ENCODE measurements at places on chromosomes 4 and X.

- DNase-seq, result peak; percentile 87
Measured at GRCh38 chr4:112213856-112214255, 17.7 kb upstream of the AP1AR start.

GRCh38 chr4:183249854-183250253, 70.2 kb downstream of the CLDN22 start:
- peak; percentile 48 for DNase-seq

DNA sequence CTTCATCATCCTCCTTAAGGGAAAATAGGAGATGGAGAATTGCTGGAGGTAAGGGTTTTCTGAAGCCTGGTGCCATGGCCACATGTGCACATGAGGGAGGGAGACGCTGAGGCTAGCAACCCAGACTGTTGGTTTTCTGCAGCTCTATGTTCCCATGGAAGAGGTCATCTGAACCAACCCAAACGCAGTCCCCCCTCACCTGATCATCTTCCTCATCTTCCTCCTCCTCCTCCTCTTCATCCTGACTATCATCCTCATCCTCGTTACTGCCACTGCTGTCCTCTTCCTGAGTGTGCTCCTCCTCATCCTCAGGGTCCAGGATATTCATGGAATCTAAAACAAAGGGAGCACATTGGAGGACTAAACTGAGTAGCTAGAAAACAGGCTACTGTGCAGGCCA, 124.6 kb downstream of the HUWE1 start:
- DNase-seq, result no peak

- DNase-seq, result no peak
Measured at GRCh38 chr4:120431180-120431579, 364.5 kb upstream of the MAD2L1 start.

- DNase-seq, result peak; percentile 70
Measured at GRCh38 chr4:121358473-121358872, 22.3 kb downstream of the QRFPR start.

DNA sequence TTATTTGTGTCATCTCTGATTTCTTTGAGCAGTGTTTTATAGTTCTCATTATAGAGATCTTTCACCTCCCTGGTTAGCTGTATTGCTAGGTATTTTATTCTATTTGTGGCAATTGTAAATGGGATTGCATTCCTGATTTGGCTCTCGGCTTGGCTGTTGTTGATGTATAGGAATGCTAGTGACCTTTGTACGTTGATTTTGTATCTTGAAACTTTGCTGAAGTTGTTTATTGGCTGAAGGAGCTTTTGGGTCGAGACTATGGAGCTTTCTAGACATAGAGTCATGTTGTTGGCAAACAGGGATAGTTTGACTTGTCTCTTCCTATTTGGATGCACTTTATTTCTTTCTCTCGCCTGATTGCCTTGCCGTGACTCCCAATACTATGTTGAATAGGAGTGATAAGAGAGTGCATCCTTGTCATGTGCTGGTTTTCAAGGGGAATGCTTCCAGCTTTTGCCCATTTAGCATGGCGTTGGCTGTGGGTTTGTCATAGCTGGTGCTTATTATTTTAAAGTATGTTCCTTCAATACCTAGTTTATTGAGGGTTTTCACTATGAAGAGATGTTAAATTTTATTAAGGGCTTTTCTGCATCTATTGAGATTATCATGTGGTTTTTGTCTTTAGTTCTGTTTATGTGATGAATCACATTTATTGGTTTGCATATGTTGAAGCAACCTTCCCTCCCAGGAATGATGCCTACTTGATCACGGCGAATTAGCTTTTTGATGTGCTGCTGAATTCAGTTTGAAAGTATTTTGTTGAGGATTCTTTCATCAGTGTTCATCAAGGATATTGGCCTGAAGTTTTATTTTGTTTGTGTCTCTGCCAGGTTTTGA, 72.7 kb upstream of the BOD1L1 start:
- peak; percentile 67 for DNase-seq

DNA sequence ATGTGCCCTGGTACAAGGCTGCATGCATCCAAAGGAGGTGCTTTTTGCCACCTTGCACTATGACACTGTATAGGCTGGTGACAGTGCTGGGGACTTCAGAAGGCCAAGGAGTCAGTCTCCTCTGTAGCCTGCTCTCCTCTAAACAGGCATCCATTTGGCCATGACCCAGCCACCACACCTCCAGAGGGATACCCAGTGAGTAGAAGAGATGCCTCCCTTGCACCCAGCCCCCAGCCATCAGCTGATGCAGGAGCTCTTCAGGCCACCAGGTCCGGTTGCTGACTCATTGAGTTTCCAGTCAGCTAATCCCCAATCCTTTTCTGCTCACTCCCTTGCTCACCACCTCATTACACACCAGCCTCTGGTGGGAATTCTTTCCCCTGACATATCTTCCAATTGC, 99.8 kb downstream of the PJA1 start:
- peak; percentile 14 for DNase-seq

DNA sequence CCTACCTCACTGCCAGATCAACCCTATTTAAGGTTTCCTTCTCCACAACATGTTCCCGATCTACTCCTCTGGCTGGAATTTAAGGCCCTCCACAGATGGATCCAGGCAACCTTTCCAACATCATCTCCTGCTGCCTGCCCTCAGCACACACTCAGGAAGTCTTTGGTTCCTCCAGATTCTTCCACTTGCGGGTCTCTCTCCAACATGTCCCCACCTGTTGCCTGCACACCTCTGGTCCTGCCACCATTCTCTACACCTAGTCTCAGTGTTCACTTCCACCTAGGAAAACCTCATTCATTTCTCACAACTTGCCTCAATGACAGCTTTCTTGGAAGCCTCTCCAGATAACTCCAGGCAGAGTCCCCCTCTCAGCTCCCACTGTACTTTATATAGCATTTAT, 80.1 kb downstream of the RTL5 start:
- DNase-seq, result no peak

GRCh38 chr4:147456706-147457105, 24.2 kb upstream of the EDNRA start:
- DNase-seq, result no peak

- DNase-seq, result peak; percentile 100
Measured at GRCh38 chrX:1452516-1453394, at the start of gene ASMTL. ASMTL (minus strand) TSS chrX:1452909; CDS start chrX:1452840, 69 bp downstream.

- peak; percentile 48 for DNase-seq
Measured at GRCh38 chr4:153362184-153362583, 17.7 kb downstream of the MND1 start.

- no peak for DNase-seq
Measured at GRCh38 chr4:7708981-7709380, 230.7 kb downstream of the AFAP1 start.

- DNase-seq, result no peak
Measured at GRCh38 chrX:35728481-35728880, 69.7 kb upstream of the MAGEB16 start.

- DNase-seq, result peak; percentile 54
Measured at GRCh38 chrX:14528629-14529289, 577 bp upstream of the GLRA2 start.

DNA sequence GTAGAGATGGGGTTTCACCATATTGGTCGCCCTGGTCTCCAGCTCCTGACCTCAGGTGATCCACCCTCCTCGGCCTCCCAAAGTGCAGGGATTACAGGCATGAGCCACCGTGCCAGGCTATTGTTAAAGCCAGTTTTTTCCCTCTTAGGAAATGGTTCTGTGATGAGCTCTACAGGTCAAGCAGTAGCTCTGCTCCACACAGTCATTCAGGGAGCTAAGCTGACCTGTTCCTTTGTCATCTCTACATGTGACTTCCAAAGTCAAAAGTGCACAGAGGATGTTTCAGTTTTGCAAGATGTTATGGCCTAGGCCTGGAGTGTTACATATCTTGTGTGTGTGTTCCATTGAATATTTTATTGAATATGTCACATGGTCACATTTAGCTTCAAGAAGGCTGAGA, 11.4 kb downstream of the MCUB start:
- no peak for DNase-seq

- no peak for DNase-seq
Measured at GRCh38 chrX:103879339-103879738, 47.3 kb upstream of the RAB9B start.

GRCh38 chr4:1080961-1081688, 32.2 kb downstream of the RNF212 start:
- DNase-seq, result no peak

DNA sequence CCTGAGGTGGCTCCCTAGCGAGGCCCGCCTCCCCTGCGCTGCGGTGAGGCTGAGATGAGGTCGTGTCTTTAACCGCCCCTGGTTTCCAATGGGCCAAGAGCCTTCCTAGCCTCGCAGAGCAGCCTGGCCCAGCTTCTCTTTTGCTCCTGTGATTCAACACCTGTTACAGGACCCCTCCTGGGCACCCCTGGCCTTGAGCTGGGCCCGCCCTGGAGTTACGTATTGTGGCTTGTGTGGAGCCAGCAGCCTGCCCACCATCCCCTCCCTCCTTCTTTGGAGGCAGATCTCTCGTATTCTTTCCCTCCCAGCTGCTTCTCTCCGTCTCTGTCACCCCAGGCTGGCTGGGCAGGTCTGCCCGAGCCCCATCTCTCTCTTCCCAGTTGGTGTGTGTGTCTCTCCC, 19.3 kb upstream of the UBA1 start:
- no peak for DNase-seq

All from fibroblast of villous mesenchyme (primary cell).